ENCODE measurements at places on chromosomes 2 and 18. TPM values are rescaled to one million over a fixed set of nuclear protein-coding genes. Genes with fewer than 3 reads are reported as not detected.

CD8B2 gene
- total RNA-seq, result not detected

CNDP1 gene
- total RNA-seq, result 0.29 TPM

DGUOK gene
- 63.8 TPM for total RNA-seq

LHCGR gene
- total RNA-seq, result not detected

COPS7B gene
- total RNA-seq, result 58.4 TPM

DNA sequence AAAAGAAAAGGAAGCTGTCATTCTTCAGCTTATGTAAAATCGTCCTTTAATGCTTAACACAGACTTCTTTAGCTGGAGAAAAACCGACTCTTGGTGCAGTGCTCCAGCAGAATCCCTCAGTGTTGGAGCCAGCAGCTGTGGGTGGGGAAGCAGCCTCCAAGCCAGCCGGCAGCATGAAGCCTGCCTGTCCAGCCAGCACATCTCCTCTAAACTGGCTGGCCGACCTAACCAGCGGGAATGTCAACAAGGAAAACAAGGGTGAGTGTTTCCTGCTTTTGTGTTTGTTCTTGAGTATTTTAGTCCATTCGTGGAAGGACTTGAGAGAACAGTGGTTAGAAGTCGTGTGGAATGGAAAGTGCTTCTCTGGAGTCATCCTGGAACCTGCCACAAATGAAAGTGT, 38.9 kb downstream of the KDM3A start:
- no peaks in the 10 kb centered on the region for H3K27me3 ChIP-seq
- H3K4me1 ChIP-seq, result peaks cover 2% of the 10 kb centered on the region
- H3K4me3 ChIP-seq, result no peak overlapping the region
- peaks cover 42% of the 10 kb centered on the region for H3K36me3 ChIP-seq
- no peak for DNase-seq

GRCh38 chr2:67561457-67561965, 164.4 kb downstream of the ETAA1 start:
- DNase-seq, result no peak
- no peaks in the 10 kb centered on the region for H3K27me3 ChIP-seq
- peaks cover 32% of the 10 kb centered on the region for H3K4me1 ChIP-seq
- H3K4me3 ChIP-seq, result peak overlapping the region; percentile 6

GRCh38 chr2:27710640-27711430, 47.1 kb downstream of the SLC4A1AP start:
- H3K27me3 ChIP-seq, result peaks cover 24% of the 10 kb centered on the region
- H3K4me1 ChIP-seq, result peaks cover 2% of the 10 kb centered on the region
- no peak overlapping the region for H3K27ac ChIP-seq
- no peak overlapping the region for H3K4me3 ChIP-seq
- no peaks in the 10 kb centered on the region for H3K36me3 ChIP-seq
- DNase-seq, result no peak

DNA sequence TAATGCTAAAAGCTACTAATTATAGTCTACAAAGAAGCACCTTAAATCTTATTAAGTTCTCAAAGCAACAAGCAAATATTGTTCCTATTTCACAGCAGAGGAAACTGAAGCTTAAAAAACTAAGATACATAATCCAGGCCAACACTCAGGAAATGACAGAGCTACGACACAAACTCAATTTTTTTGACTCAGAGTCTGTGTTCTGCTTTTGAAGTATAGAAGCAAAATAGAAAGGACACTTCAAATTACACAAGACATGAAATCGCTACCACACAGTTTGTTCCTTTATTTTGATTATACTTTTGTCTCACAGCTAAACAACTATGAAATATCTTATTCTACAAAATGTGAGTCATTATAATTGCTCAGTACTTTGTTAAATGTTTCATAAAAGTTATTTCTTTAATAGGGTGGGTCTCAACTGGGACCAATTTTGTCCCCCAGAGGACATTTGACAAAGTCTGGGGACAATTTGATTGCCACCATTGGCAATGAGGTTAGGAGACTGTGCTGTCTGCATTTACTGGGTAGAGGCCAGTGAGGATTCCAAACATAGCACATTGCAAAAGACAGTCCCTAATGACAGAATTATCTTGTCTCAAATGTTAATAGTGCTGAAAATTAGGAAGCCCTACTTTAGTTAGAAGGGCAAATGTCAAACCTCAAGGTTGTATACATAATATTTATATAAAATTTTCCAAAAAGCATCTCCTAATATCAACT, 101.5 kb upstream of the GRB14 start:
- H3K27ac ChIP-seq, result no peak overlapping the region
- H3K27me3 ChIP-seq, result no peaks in the 10 kb centered on the region
- DNase-seq, result no peak
- H3K36me3 ChIP-seq, result peaks cover 14% of the 10 kb centered on the region
- peaks cover 5% of the 10 kb centered on the region for H3K4me1 ChIP-seq
